Articular chondrocyte of knee joint (primary cell): ENCODE measurements at places on chromosomes 16 and 17. TPM values are rescaled to one million over a fixed set of nuclear protein-coding genes. Genes with fewer than 3 reads are reported as not detected.

CCL8 gene
- total RNA-seq: 0.97 and 1.2 TPM in 2 replicates

CACNG1 gene
- not detected in 2 replicates for total RNA-seq

CRHR1 gene
- not detected in 2 replicates for total RNA-seq

RASL10B gene
- 0.91 and 1.4 TPM in 2 replicates for total RNA-seq

ASPHD1 gene
- 3.1 and 4.8 TPM in 2 replicates for total RNA-seq
